ENCODE measurements at places on chromosomes 12 and 14.

GRCh38 chr12:63129927-63130326 lies 21.1 kb downstream of the AVPR1A start:
- DNase-seq = no peak

- DNase-seq = no peak
Measured at GRCh38 chr14:33254861-33255395, 316.2 kb downstream of the NPAS3 start.

DNA sequence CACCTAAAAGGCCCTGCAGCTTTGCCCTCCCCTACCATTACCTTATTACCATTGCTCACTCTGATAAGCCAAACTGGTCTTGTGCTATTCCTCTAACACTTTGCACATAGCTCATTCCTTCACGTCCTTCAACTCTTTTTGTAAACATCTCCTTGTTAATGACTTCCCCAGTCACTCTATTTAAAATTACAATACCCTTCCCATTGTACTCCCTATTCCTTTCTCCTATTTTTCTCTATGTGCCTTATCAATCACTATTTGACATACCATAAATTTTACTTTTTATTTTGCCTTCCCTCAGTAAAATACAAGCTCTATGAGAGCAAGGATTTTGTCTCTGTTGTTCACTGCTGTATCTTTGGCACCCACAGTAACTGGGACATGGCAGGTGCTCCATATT lies 5.4 kb downstream of the SARNP start:
- no peak for DNase-seq

GRCh38 chr14:77804592-77804991 lies 4.7 kb downstream of the ADCK1 start:
- DNase-seq = no peak

GRCh38 chr12:115210533-115211252 lies 526.7 kb upstream of the TBX3 start:
- no peak for DNase-seq

Measured in T-helper 17 cell (primary cell).